ENCODE measurements at places on chromosomes 7 and 10.

DNA sequence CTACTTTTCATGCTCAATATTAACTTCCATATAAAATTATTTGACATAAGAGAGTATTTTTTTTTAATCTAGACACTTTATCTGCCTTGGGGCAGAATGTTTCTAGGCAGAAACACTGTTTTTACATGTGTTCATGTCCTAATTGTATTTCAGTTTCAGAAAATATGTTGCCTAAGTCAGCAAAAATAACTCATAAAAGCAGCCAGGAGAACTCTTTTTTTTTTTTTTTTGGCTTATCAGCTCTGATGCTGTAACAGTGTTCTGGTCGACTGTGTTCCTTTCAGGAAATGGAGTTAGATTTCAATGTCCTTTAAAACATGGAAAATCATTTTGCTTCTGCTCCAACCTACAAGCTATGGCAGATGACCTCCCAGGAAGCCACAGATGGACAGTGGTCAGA, 63.2 kb upstream of the OPALIN start:
- DNase-seq, result no peak

GRCh38 chr7:119664601-119665000, 608.4 kb upstream of the KCND2 start:
- no peak for DNase-seq

- DNase-seq, result no peak
These were observed 62.8 kb upstream of the GJD4 start for GRCh38 chr10:35542303-35542702.

GRCh38 chr10:477620-478019, 211.8 kb downstream of the DIP2C start:
- DNase-seq, result no peak

GRCh38 chr7:30630986-30631385, 36.3 kb downstream of the GARS1 start:
- no peak for DNase-seq

DNA sequence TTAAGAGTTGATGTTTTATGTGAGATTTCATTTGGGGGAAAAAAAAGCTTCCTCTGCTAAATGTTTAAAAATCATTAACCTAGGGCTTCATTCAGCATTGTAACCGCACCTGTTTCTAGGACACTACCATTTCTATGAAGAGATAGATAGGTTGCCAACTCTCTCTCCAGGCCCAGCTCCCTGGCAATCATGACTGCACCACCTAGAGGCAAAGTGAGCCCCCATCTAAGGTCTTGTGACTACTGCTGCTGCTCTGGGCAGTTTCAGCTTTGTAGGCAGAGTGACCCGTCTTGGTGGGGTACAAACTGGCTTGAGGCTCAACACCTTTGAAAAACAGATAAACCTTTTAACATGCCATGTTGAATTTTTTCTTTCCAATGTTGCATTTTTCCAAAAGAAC, 27.3 kb upstream of the MRC1 start:
- DNase-seq, result no peak

- DNase-seq, result no peak
These were observed 556.1 kb upstream of the AUTS2 start for GRCh38 chr7:69042138-69042537.

- DNase-seq, result no peak
These were observed 5.5 kb downstream of the PFKP start for GRCh38 chr10:3072641-3073360.

- no peak for DNase-seq
These were observed 43.6 kb downstream of the SYPL1 start for GRCh38 chr7:106068538-106068961.

DNA sequence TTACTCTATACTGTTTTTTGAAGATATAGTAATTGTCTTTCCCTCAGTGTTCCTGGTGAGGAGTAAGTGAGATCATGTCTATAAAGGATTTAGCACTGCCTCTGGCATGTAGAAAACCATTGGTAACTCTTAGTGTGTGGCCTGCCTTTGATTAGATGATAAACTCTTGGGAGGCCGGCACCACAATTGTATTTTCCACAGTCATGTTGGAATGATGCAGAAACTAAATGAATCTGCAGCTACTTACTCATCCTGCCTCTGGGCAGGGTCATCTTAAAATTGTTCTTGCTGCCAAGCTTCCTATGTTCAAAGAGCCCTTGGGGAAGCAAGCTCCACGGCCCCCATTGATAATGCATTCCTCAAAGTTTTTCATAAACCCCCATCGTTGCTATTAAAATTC, 204.6 kb downstream of the ANKRD7 start:
- DNase-seq, result no peak

- no peak for DNase-seq
These were observed 25.6 kb upstream of the ERCC6 start for GRCh38 chr10:49564461-49565009.

- DNase-seq, result no peak
These were observed 633.4 kb upstream of the LRRTM3 start for GRCh38 chr10:66292456-66292855.

DNA sequence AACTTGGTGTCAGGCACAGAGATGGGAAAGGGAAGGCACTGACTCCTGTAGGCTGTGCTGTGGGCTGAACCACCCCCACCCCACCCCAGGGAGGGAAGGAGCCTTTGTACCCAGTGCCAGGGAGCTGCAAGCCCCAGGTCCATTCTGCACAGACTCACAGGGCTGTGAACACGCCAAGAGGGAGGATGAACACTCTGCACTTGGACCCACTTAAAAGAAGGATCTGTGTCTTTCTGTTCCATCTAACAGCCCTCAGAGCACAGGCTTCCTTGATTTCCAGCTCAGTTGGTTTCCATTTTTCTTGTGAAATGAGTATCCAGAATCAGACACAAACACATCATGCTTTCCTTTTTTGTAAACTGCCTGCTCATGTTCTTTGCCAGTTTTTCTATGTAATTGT, 84.9 kb downstream of the GRB10 start:
- DNase-seq, result no peak

GRCh38 chr7:88693131-88693530, 66.4 kb upstream of the ZNF804B start:
- DNase-seq, result no peak

DNA sequence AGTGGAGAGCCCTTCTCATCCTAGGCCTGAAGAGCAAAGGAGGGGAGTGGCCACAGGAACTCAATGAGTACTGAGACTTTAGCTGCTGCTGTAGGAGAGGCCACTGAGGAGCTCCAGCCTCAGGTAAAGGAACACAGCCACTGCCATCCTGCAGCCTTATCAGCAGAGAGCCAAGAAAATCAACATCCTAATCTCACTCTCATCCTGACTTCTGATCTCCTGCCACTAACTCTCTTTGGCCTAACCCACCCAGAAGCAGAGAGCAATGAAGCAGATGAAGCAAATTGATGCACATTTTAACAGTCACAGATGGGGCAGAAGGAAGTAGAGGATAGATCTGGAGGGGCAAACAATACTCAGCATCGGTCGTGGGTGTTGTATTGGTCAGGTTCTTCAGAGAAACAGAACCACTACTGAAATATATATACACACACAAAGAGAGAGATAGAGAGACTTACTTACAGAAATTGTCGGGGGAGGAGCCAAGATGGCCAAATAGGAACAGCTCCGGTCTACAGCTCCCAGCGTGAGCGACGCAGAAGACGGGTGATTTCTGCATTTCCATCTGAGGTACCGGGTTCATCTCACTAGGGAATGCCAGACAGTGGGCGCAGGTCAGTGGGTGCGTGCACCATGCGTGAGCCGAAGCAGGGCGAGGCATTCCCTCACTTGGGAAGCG, 297.6 kb downstream of the MTERF1 start:
- DNase-seq, result no peak

- DNase-seq, result no peak
These were observed 533.7 kb upstream of the POM121L12 start for GRCh38 chr7:52501696-52502095.

DNA sequence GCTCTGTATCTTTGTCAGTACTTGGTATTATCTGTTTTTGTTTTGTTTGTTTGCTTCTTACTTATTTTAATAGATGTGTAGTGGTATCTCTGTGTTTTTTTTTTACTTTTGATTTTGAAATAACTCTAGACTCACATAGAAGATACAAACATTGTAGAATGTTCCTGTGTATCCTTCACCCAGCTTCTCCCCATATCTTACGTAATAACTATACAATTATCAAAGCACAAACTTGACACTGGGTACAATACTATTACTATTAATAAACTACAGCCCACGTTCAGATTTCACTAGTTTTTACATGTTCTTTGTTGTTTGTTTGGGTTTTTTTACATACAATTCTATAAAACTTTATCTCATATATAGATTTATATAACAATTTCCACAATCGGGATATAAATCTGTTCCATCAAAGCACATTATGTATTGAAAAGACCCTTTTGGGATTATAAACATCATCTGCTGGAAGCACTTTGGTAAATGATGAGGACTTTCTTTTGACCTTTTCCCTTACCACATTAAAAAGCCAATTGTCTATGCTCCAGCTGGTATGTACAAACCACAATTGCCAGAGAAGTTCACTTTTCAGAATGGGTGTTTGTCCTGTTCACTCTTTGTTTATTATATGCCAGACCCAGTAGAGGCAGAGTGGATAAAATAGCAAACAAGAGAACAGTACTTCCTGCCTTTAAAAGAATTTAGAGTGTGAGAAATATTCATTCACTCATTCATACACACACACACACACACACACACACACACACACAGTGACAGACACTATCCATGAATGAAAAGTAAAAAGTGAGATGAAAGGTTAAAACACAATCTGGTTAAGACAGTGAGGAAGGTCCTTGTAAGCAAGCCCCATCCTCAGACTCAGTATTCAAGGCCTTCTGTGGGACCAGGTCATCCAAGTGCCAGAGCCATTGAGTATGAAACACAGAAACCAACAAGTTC, 113.0 kb downstream of the SGMS1 start:
- no peak for DNase-seq

GRCh38 chr10:126063353-126063791, 167.0 kb downstream of the FANK1 start:
- DNase-seq, result no peak

DNA sequence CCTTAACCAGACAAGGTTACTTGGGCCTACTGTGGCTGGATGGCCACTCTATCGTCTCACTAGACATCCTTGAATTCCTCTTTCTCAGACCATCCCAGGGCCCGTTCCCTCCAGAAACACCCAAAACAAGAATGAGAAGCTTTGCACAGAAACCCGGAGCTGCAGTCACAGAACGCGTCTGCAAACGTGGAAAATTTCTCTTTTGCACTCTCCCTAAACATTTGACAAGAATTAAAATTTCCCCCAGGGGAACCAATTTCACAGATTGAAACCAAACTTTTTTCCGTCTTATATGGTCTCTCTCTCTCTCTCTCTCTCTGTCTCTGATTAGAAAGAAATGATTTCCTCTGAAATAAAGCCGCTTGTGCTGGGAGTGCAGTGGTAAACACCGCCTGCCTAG, 120.7 kb downstream of the MKX start:
- DNase-seq, result no peak

GRCh38 chr7:18976715-18977471, 140.5 kb downstream of the TWIST1 start:
- no peak for DNase-seq

DNA sequence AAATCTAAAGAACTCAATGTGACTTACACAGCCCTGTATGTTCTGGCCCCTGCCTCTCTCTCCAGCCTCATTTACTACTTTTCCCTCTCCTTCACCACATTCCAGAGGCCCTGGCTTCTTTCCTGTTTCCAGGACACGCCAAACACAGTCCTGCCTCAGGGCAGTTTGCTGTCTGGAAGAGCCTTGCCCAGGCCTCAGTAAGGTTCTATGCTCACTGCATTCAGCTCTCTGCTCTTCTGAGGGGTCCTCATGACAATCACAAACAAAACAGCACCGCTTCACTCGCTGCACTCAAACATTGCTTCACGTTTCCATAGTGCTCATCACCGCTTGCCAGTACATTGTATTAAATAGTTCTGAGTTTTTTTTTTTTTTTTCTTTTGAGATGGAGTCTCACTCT, 35.1 kb upstream of the GARS1 start:
- DNase-seq, result no peak

DNA sequence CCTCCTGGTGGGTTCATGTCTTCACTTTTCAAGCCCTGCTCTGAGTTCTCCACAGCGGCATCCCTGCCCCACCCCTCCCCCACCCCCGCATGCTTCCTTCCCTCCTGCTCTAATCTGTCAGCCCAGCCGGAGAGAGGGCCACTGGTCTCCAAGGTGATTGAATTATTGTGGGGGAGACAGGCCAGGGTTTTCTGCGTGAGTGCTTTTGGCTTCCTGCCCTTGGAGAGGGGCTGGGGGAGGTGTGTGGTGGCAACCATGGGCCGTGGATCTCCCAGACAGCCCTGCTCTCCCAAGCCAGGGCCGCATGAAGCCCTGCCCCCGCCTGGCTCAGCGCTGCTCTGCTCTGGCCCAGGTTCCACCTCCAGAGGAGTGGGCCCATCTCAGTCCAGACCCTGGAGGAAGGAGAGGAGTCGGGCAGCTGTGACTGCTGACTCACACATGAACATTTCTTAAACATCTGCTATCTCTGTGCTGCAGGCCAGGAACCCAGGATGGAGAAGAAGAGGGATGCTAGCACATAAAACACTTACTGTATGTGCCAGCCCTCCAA, 109.9 kb downstream of the ZMIZ1 start:
- DNase-seq, result no peak

DNA sequence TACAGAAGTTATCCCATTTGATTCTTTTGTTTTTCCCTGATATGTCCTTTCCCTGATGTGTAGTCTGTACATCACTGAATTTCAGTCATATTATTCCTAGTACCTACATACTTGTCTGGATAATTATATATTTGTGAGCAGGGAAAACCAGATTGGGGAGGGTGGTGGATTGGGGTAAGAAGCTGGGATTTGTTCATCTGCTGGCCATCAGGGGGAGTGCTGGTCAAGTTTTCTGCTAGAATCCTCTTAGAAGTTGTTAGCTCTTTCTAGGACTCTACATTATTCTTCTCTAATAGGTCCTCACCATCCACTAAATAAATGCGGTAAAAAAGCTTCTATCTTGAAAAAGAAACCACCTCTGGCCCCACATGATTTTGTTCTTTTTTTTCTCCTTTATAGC, 232.7 kb upstream of the TAC1 start:
- DNase-seq, result no peak

- no peak for DNase-seq
These were observed 5.2 kb downstream of the NAMPT start for GRCh38 chr7:106279425-106280197.

- no peak for DNase-seq
These were observed 610.1 kb downstream of the LRMDA start for GRCh38 chr10:76041551-76041950.

DNA sequence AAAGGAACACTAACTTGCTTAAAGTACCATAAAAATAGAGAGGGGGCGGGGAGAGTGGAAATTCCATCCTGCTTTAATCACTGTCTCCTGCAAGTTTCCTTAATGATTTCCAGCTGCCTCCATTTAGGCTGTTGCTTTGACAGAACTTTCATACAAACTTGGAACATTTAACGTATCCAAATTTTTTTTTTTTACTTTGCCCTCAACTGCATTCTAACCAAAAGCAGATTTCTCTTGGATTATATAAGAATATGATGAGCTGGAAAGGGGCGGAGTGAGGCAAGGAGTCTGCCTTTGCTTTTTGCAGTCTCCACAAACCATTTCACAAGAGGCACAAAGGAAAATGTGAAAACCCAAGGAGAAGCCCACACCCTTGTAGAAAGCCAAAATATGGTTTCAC, 46.6 kb upstream of the COL1A2 start:
- DNase-seq, result no peak

GRCh38 chr10:98956576-98957260, 278.9 kb downstream of the HPSE2 start:
- no peak for DNase-seq
